ENCODE measurements at places on chromosomes 11 and 22.
A peak's percentile ranks its signal among the peaks of the same experiment; 100 is the strongest.

GRCh38 chr11:723120-723883, 17.3 kb downstream of the EPS8L2 start:
- DNase-seq, result peak; percentile 67

- no peak for DNase-seq
Measured at GRCh38 chr22:20138417-20138738, 6.8 kb downstream of the ZDHHC8 start.

DNA sequence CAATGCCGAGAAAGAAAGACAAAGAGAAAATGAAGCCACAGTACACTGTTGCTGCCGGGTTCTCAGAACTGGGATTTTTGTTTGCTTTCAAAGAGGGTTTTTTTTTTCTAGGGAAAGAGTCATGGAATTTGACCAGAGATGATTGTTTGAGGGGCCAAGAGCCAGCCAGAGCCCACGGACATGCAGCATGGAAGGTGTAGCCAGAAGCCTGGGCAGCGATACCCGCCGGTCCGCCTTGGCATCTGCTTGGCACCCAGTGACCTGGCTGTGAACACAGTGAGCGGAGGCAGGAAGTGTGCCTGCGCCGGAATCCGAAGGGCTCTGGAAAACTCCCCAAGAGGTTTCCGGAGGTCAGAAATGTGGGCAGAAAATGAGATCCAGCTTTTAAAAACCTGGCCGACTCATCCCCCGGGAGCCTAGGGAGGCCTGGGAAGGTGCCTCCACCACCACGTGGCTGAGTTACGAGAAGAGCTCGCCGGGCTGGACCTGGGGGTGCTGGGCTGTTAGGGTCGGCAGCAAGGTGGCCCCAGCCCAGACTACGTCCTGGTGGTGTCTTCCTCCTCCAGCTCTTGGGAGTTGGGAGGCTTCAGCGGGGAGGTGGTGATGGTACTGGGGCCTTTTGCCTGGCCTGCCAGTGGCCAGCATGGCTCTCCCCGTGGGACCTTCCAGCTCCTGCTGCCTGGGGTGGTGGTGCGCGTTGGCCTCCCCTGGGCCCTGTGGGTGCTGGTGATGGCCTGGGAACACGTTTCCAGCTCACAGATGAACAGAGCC, 61.6 kb upstream of the PPARA start:
- peak; percentile 85 for DNase-seq

DNA sequence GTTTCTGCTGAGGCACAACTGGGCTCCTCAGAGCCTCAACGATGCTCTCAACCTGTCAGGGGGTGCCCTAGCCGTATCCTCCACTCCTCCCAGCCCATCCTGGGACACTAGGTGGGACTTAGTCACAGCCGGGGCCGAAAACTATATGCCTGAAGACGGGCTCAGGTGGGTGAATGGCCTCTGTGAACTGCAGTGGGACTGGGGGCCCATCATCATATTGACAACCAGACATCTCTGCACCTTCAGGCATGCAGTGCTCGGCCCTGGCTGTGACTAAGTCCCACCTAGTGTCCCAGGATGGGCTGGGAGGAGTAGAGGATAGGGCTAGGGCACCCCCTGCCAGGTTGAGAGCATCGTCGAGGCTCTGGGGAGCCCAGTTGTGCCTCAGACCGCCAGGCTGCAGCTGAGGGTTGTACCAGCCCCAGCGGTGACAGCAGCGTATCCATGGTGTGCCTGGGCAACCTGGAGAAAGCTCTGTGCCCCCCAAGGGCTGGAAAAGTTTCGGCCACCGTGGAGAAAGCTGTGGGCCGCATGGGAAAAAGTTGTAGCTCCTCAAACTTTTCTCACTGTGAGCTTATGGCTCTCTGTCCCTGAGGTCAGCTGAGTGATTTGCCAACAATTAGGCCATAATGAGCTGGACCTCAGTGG, 88.9 kb downstream of the RRM1 start:
- DNase-seq, result no peak

DNA sequence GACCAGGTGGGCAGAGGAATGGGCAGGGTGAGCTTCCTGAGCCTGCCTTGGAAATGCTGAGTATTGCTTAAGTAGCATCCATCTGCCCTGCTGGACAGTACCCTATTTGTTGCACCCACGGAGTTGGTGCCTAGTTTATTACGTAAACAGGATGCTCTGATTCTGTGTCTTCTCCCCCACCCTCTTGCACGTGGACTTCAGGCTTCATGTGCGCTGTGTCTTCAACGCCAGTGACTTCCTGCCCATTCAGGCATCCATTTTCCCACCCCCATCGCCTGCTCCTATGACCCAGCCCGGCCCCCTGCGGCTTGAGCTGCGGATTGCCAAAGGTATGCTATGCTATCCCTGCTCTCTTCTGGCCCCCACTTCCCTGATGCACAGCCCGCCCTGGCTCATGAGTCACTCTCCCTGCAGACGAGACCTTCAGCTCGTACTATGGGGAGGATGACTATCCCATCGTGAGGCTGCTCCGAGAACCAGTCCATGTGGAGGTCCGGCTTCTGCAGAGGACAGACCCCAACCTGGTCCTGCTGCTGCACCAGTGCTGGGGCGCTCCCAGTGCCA, 5.7 kb downstream of the ZP1 start:
- DNase-seq, result peak; percentile 29

DNA sequence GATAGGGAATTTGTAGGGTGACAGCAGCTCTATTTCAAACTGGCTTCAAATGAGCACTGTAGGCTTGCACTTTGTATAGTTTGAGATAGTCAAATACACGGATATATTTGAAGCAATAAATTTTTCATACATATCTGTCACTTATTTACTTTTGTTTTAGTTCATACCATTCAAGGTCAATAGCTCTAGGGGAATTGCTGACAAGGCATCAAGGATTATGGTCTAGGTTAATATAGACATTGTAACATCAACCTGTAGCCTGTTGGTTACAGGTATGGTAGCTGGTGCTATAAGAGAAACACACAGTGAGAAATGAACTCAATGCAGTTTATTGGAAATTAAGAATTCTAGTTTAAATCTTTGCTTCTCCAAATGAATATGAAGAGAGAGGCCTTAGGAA, 267.6 kb downstream of the SOX6 start:
- DNase-seq, result no peak

Measured in fibroblast of the aortic adventitia (primary cell).